ENCODE measurements at places on chromosomes 12 and 14.

GRCh38 chr14:40204441-40205175, 772.4 kb upstream of the FBXO33 start:
- no peak for DNase-seq

GRCh38 chr14:20415782-20416206, 2.5 kb upstream of the TEP1 start:
- peak; percentile 73 for DNase-seq

DNA sequence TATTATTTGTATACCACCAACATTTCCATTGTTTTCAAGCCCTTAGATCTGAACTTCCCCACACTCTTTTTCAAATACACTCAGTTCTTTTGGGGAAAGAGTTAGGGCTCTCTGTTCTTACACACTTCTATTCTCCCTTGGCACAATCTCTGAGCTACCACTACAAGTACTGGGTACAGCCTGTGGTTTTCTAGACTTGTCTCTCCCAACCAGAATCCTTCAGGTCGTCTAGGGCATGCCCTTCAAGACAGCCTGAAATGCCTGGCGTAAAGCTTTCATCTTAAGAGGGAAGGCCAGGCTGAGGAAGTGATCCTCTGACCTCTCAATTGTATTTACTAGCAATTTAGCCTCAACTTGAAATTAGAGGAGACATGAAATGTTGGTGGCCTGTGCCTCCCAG, 1442.0 kb downstream of the AACS start:
- no peak for DNase-seq

DNA sequence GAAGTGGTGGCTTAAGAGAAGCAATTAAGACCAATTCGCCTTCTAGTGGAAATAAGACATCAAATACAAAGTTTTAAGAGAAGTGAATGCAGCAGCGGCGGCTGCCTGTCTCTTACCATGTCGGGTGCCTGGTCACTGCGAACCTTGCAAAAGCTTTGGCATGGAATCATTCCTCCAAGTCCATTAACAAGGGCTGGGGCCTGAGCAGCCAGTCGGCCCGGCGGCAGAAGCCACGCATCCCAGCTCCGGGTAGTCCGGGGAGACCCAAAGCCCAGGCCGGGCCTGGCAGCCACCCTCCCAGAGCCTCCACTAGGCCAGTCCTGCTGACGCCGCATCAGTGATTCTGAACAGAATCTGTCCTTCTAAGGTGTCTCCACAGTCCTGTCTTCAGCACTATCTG, 321.0 kb downstream of the TMEM121 start:
- DNase-seq = no peak

DNA sequence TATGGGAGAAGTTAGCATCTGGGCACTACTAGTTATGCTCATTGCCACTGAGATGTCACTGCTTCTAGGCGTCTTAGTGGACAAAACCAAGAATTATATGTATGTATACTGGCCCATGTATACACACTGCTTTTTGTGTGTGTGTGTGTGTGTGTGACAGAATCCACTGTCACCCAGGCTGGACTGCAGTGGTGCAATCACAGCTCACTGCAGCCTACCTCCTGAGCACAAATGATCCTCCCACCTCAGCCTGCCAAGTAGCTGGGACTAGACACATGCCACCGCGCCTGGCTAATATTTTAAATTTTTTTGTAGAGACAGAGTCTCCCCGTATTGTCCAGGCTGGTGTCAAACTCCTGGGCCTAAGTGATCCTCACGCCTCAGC, 25.2 kb downstream of the LIMA1 start:
- no peak for DNase-seq

- no peak for DNase-seq
Observed at GRCh38 chr12:114443607-114444421, 37.9 kb upstream of the TBX5 start.

- no peak for DNase-seq
Observed at GRCh38 chr14:70794294-70794693, 15.0 kb downstream of the MAP3K9 start.

DNA sequence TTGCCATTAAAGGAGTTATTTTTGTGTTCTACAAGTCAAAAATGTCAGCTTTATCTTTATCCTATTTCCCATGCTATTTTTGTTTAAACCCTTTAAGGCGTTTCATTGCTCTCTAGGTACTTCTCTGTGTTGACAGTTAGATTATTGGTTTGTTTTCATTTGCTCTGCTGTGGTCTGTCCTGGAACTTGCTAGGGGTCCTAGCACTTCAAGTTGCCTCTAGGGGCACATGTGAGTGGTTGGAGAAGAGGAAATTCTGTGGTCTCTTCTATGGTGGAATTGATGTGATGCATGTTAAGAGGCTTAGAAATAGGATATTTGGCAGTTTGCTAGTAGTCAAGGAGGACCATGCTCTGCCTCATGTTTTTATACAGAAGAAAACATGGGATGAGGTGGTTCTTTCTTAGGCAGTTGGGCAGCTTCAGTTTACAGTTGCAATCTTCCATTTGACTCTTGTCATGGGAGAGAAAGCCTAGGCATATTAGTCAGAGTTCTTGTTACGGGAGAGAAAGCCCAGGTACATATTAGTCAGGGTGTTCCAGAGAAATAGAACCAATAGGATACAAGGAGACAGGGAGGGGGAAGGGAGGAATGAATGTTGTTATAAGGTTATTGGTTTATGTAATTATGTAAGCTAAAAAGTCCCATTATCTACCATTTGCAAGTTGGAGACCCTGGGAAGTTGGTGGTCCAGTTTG, 14.4 kb downstream of the TTLL5 start:
- DNase-seq = peak; percentile 41

GRCh38 chr12:111438481-111438880, 32.8 kb downstream of the SH2B3 start:
- DNase-seq = peak; percentile 67

DNA sequence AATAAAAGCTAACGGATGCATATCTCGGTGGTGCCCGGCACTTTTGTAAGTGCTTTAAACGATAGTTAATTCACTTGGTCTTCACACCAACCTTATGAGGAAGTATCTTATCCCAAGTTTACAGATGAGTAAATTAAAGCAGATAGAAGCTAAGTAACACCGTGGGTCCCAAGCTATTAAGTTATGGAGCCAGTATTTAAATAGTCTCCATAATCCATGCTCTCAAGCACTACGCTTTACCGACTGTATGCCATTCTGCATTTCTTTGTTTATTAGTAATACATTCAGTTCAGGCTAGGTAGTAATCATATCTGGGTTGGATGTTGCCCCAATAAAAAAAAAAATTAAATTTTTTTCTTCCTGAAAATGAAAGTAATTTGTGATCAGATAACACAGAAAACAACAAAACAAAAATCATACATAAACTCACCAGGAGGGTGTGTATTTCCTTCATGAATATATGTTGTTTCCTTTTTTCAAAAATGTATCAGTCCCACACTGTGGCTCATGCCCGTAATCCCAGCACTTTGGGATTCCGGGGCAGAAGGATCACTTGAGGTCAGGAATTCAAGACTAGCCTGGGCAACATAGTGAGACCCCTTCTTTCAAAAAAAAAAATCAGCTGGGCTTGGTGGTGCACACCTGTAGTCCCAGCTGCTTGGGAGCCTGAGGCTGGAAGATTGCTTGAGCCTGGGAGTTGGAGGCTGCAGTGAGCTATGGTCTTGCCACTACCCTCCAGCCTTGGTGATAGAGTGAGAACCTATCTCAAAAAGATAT, 1.4 kb upstream of the M6PR start:
- DNase-seq = no peak

DNA sequence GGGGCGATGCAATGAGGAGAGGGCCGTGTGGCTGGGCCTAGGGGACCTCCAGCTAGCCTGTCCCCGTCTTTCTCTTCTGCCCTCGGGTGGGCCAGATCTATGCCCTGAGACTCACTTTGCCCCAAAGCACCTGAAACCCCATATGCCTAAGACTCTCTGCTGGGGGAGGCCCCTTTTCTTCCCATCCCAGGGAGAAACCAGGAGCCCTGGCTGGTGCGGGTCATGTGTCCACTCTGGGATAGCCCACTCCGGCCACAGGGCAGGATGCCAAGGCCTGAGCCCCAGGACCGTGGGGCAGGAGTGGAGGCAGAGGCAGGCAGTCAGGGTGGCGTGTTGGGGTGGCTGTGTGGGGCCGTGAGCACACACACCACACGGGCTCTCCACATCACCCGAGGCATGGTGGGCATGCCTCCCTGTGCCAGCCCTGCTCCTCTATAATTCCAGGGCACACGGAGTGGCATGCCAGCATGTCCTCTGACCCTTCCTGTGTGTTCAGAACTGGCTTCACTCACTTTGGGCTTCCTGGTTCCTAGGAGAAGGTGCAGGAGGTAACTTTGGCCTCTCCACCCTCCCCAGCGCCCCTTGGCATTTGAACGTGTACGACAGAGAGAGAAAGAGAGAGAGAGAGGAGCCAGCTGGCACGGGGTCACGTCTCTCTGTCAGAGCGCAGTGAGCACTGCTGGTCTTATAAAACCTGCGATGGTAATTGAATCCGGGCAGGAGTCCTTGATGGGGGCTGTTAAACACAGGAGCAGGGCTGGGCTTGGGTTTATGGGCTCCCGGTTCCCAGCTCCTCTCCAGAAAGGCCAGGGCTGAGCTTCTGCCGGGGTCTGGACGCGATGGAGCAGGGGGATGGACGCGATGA, 144.2 kb downstream of the KIF26A start:
- no peak for DNase-seq

- no peak for DNase-seq
Observed at GRCh38 chr12:131055596-131056233, 102.0 kb downstream of the ADGRD1 start.

DNA sequence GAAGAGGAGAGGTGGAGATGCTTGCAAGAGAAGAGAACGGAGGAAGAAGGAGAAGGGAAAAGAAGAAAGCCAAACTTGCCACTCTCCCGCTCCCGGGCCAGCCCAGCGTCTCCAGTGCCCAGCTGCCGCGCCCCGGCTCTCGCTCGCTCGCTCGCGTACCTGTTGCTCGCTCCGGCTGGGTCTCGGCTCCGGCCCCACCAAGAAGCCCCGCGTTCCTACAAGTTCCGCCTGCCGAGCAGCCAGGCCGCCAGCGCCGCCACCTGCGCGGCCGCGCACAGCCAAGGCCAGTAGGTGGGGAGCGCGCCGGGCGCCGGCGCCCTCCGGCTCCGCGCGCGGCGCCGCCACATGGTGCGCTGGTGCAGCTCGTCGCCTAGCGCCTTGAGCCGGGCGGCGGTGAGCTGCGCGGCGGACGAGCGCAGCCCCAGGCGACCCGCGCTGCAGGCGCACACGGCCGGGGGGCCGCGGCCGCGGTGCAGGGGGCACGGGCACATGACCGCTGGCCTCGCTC, 370 bp downstream of the HRK start:
- DNase-seq = peak; percentile 42

DNA sequence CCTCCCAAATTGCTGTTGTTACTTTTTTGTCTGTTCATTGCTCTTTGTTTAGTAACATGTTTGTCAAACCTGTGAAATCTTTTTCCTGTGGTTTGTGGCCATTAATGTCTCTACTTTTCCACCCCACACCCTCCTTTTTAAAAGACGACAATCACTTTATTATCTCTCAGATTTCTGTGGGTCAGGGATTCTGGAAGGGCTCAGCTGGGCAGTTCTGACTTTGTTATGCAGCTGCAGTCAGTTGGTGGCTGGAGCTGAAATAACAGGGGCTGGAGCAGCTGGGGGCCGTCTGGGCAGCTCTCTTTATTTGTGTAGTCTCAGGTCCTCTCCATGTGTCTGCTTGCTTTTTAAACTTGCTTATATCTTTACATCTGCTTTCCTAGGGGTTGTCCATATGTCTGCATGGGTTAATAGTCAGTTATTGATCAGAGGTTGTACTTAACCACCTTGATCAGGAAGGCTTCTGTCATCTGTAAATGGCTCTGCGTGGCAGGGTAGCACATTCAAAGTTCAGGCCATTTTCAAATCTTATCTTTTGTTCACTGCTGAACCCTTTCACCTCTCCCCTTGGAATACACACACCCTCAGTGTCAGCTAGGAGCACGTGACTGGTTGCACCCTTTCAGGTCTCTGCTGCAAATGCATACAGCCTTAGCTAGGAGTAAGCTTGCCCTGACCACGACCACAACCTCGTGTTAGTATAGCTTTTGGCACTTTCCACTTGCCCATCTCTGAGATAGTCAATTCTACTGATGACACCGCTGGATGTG, 27.9 kb downstream of the BORCS5 start:
- DNase-seq = peak; percentile 47

- no peak for DNase-seq
Observed at GRCh38 chr12:103105971-103106597, 148.6 kb downstream of the ASCL1 start.

DNA sequence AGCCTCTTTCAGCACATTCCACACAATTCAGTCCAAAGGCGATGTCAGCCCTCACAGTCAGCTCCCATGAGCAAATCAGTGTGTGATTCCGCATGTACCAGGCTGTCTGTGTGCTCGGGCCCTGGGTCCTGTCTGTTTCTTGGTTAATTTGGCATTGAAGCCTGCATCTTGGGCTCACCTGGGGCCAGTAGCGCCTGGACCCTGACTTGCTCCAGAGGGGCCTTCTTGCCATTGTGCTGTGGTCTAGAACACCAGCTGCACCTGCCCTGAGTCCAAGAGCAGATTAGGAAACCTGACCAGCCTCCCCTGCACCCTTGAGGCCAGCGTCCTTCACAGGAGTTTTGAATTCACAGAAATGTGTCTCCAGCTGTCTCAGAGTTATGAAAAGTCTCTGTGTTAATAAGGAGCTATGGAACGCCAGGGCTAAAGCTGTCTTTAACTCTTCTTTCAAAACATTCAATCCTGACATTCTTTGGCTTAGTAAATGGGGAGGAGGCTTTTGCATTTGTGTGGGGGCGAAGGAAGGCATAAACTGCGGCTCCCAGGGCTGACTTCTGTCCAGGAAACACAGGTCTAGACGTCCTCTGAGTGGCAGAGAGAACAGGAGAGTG, 102.2 kb downstream of the ARF6 start:
- peak; percentile 28 for DNase-seq

GRCh38 chr12:50536831-50537537, 32.2 kb downstream of the DIP2B start:
- no peak for DNase-seq

GRCh38 chr12:54328595-54329337, 3.8 kb downstream of the COPZ1 start:
- no peak for DNase-seq

- DNase-seq = no peak
Observed at GRCh38 chr14:93089521-93090269, 26.0 kb downstream of the ITPK1 start.

- peak; percentile 74 for DNase-seq
Observed at GRCh38 chr14:102659797-102660196, 67.3 kb downstream of the RCOR1 start.

GRCh38 chr12:28191051-28192048, 1.1 kb downstream of the CCDC91 start:
- peak; percentile 37 for DNase-seq

GRCh38 chr14:87231336-87232026, 761.5 kb downstream of the GALC start:
- DNase-seq = no peak

- DNase-seq = peak; percentile 35
Observed at GRCh38 chr12:93453633-93454032, 11.9 kb upstream of the UBE2N start.

DNA sequence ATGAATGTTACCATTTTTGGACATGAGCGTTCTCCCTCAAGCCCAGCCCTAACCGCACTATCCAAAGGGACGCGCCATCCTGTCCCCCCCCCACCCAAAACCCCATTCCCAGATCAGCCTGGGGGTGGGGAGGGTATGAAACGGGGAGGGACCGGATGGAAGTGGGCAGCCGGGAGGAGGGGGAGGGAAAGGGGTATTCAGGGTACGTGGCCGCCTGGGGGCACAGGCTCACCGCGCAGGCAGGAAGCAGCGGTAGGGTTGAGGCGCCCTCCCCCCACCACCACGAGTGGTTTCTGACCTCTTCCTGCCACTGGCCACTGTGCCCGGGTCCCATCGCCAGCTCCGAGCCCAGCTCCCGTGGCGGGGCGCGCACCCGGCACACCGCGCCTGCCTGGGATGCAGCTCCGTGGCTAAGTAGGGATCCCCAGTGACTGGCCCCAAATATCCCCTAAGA, 1.4 kb downstream of the ACTN1 start:
- peak; percentile 85 for DNase-seq

All from choroid plexus epithelial cell (primary cell).